ENCODE measurements at places on chromosomes 16 and 17.

- DNase-seq, result no peak
These were observed 379 bp downstream of the SNX29 start for GRCh38 chr16:11976850-11977375.

GRCh38 chr17:65121916-65122806 is 15.0 kb upstream of the RGS9 start:
- DNase-seq, result no peak

DNA sequence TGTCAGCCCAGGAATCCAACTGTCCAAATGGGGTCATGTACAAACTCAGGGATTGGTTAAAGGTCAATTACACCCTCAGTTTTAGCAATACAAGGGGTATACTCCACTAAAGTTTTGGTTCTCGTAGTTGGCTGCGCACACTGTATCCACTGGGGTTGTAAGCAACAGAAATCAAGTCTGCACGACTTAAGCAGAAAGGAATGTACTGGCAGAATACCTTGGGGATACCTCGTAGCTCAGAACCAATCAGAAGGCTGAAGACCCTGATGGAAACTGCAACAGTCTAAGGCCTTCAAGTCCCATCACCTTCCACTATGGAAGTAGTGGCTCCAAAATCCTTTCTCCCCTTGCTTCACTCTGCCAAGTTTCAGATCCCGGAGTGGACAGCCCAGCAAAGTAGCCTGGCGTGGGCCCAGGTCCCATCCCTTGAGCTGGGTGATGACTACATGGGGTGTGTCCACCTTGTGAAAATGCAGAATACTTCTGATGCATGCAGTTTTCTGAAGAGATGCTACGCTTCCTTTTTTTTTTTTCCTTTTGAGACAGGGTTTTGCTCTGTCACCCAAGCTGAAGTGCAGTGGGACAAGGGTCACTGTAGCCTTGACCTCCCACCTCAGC is 21.1 kb upstream of the RPH3AL start:
- DNase-seq, result no peak

DNA sequence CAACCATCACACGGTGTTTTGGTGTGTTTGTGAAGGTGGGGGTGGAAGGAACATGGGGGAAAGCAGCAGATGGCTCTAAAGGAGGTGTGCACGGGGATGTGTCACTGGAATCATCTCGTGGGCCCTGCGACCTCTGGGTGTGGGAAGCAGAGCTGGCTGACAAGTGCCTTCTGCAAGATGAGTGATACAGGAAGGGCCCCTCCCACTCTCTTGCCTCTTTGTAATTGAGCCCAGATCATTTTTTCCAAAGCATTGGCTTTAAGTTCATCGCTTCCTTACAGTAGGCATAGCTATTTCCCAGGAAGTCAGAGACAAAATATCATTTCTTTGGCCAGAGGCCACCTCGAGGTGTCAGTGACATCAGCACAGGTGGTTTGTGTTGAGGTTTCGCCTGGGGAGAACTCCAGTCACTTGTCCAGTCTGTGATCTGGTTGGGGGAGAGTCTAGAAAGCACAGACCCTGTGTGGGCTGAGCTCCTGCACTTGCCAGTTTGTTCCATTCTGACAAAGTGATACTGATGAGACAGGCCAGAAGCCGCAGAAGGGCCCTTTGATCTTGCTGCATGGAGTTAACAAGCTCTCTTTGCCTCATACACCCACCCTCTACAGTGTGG is 20.6 kb upstream of the SNTB2 start:
- DNase-seq, result peak; percentile 40

DNA sequence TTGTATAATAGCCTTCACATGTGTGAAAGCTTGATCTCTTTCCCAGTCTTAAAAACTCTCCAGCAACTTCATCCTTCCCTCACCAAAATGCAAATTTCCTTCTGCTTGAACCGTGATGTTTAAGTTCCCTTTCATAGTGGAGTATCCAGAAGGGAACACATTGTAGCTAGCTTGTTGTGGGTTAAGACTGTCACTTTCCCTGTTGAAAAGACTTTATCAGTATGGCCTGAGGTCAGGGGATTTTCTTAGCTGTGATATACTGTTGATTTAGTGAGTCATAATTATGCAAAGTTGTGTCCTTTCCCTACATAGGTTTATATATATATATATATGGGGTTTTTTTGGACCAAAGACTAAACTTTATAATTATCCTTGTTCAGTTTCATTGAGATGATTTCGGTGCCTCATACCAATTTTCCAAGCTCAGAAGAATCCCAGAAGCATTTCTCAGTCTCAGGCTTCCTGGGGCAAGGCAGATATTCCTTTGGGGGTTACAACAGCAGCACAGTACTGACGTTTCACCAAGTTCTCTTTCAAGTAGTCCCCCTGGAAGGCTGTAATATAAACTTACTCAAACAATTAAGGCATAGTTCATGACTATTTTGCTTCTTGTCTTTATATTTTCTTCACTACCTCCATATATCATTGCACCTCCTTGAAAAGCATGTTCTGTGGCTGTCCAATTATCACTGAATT is 35.7 kb downstream of the ESRP2 start:
- DNase-seq, result no peak

DNA sequence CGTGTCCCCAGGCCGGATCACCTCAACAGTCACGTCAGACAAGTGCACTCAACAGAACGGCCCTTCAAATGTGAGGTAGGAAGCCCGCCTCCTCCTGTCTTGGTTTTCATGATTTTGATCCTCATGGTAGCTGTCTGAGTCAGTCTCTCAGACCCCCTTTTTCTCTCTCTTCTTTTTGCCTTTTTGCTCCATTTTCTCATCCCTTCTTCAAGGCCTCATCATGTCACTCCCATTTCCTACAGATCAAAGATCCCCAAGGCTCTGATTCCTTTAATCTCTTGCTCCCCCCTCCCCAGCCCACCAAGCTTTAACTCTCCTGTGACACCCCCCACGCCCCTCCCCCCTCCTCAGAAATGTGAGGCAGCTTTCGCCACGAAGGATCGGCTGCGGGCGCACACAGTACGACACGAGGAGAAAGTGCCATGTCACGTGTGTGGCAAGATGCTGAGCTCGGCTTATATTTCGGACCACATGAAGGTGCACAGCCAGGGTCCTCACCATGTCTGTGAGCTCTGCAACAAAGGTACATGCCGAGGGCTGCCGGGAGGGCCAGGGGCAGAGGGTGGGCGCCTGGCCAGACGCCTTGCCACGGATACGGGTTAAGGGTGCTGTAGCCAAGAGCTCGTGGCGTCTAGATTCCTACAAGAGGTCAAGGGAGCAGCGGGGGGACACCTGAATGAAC is 2.0 kb downstream of the MAZ start:
- no peak for DNase-seq

GRCh38 chr17:39627047-39627711 is 427 bp downstream of the PPP1R1B start:
- DNase-seq, result no peak

DNA sequence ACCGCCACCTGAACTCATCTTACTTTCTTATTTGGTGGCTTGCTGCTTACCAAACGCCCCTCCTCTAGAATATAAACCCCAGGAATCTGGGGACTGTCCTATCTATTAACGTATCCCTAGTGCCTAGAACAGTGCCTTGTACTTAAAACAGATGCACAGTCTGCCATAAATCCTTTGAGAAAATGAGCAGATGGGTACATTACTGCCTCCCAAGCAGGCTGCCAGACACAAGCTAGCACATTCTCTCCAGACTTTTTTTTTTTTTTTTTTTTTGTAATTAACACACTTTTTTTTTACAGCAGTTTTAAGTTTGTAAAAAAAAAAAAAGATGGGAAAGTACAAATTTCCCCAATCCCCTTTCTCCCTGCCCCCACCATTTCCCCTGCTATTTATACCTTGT is 57.3 kb upstream of the RPL38 start:
- DNase-seq, result no peak

DNA sequence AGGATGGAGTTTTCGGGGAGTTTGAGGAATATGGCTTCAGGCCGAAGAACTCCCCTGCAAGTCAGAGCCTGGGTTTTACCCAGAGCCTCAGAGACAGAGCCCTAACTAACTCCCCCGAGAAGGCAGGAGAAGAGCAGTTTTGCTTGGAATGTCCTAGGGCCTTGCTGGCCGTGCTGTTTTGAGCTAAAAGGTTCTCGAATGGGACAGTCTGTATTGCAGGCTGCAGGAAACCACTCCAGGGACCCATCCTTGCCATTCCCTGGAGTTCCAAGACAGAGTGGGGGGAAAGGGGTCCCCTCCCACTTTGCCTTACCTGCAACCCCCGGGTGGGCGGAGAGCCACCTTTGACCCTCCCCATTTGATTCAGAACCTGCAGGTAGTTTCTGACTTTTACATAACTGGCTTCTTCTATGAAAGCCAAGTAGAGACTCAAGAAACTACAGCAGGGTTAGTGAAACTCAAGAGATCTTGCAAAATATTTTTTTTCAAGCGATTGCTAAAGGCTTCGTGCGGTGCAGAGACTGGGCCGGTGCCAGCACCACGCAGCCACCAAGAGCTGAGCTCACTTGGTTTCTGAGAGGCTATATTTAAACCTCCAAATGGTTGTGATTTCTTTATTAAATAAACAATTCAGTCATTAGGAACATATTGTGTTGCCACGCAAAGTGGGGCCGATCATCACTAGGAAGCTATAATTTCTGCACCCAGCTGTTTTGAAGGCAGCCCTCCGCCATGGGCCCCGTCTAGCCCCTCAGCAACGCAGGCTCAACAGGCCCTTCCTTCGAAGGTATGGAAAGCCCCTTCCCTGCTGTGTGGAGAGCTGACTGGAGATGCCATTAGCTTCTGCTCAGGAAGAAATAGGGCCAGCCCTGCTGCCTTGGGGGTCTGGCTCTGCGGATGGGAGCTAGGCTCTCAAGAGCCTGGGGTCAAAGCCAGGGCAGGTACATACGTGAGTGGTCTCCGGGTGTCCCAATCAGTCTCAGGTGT is 223.0 kb downstream of the NTN1 start:
- no peak for DNase-seq

- no peak for DNase-seq
These were observed 89.1 kb downstream of the ELAC2 start for GRCh38 chr17:12928736-12929135.

- no peak for DNase-seq
These were observed 8.1 kb downstream of the GLIS2 start for GRCh38 chr16:4323845-4324488.

Data from stimulated activated CD4-positive, alpha-beta T cell treated with anti-CD3 and anti-CD28 coated beads, Interleukin-1b, Interleukin-23, amount 100 ng/mL, for 1 hour (primary cell).